Cardiac septum (tissue), 1 donor: ENCODE measurements at places on chromosomes 16 and 17. TPM values are rescaled to one million over a fixed set of nuclear protein-coding genes. Genes with fewer than 3 reads are reported as not detected.

DNA sequence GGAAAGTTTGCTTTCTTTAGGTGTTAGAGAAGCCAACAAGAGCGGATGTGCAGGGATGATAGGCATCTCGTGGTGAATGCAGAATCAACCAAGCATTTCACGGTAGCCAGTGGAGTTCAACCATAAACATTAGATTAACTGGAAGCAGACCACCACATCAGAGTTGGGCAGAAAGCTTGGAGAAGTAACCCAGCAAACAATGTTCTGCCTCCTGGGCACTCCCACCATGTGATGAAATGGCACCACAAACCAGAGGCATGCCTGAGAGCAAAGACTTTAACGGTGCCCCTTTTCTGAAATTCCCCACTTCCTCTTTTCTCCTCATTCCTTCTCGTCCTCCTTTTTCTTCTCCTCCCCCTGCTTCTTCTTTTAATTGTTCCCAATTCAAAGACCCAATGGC lies 193.5 kb upstream of the ANKFN1 start:
- no peak for DNase-seq

- no peak for DNase-seq
These were observed 8.0 kb upstream of the KCNG4 start for GRCh38 chr16:84247844-84248243.

DNA sequence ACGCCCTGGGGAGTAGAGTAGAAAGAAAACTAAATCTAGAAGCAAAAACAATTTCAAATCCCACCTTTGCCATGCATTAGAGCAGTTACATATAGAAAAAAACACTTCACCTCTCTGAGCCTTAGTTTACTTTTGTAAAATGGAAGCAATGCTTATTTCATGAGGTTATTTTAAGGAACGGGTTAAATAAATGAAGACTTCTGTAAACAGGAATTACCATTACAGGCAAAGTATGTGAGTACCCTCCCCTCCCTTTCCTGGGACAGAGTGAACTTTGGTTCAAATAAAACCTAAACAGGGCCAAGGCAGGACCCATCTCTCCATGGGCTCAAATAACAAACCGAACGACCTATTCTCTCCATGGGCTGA lies 4.5 kb upstream of the KRT15 start:
- DNase-seq = no peak

DNA sequence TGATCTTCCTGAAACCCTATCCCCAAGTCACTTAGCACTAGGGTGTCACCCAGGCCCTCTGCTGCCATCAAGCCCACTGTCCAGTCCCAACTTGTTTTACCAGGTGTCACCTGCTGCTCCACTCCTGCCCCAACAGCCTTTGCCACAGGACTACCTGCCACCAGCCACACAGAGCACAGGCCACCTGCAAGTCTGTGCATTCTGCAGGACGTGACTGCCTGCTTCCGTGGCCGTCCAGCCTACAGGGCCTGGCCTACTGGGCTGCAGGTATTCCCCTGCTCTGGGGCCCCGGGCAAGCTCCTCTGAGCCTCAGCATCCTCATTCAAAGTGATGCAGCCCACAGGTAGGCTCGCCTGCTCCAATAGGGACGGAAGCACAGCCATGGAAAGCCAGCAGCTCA lies 3.2 kb downstream of the MCRIP1 start:
- no peak for DNase-seq

DNA sequence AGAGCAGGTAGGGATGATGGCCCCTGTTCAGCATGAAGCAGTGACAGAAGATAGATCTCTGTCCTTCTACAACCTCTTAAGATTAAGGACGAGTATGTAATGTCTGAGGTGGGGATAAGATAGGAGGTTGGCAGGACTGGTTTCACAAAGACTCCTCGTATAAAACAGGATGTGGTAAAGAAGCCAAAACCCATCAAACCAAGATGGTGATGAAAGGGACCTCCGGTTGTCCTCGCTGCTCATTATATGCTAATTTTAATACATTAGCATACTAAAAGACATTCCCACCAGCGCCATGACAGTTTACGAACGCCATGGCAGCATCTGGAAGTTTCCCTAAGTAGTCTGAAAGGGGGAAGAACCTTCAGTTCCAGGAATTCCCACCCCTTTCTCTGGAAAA lies 27.3 kb downstream of the MIS12 start:
- DNase-seq = no peak

- DNase-seq = no peak
These were observed 376.1 kb upstream of the RBFOX1 start for GRCh38 chr16:6956511-6956910.

GRCh38 chr17:4934173-4934979 lies 2.3 kb downstream of the GP1BA start:
- no peak for DNase-seq

GRCh38 chr16:89502081-89502843 lies 5.9 kb upstream of the SPG7 start:
- no peak for DNase-seq

DNA sequence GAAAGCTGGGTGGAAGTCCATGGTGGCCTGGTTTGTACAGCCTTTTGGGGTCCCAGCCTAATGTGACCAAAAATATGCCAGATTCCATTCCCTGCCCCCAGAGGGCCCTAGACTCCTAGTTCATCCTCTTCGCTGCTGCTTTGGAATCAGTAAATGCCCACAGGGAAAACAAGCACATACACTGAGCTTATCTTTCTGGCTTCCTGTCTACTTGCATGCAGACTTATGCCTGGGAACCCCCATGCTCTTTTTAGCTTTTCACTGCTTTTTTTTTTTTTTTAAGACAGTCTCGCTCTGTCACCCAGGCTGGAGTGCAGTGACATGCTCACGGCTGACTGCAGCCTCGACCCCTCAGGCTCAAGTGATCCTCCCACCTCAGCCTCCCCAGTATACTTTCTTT lies 6.2 kb upstream of the CD300LG start:
- DNase-seq = no peak

GRCh38 chr16:24514096-24514495 lies 25.3 kb upstream of the RBBP6 start:
- no peak for DNase-seq

DNA sequence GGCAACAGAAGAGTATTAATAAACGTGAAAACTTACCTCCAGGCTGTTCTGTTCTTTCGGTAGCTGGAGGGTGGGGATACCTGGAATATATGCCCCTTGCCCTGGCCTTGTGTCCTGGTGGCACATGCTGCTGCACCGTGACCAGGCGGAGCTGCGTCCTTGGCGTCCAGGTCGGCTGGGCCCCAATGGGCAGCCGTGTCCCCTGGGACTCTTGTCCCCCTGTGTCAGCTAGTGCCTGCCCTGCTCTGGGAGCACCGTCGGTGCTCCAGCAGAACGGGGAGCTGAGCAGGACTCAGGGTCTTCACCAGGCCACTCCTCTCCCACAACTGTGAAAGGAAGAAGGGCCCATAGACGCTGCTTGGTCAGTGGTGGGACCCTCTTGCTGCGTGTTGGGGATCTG lies 7.9 kb downstream of the ZNF213 start:
- no peak for DNase-seq

GRCh38 chr16:88927661-88928060 lies 49.3 kb downstream of the CBFA2T3 start:
- no peak for DNase-seq

DNA sequence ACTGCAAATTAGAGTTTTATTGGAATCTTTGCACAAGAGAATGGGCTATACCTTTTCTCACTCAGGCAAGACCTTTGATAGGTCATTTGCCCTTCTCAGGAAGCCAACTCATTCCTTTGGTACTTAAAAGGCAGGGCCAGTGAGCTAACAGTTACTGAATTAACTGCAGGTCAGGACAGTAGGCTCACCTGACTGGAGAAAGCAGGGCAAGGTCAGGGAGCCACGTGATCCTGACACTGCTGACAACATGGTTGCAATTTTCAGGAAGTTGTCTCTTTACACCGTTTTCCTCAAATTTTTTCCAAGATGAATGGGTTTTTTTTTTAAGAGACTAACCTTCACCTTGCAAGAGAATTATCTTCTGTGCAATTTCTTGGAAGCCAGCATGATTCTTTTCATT lies 21.1 kb downstream of the CPSF4L start:
- DNase-seq = no peak

DNA sequence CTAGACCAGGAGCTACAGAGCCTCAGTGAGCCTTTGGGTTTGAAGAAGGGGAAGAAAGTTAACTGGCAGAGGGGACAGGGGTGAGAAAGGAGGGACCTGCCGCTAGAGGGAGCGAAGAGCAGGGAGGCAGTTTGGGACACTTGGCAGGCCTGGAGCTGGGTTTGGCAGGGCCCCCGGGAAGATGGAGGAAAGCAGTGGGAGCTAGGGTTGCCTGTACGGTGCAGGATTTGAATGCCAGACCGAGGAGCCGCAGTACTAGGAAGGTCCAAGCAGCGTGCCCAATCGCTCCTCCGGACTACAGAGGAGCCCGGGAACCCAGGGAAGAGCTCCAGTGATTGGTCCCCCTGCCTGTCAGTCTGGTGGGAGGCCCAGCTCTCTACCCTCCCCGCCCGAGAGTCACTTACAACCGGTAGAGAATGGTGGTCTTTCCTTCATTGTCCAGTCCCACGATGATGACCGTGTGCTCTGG lies 1.3 kb downstream of the ARL5C start:
- DNase-seq = peak; percentile 92

PRSS33 gene
- total RNA-seq = not detected

GNGT2 gene
- total RNA-seq = 1.2 TPM
